Skin of body (tissue), 3 donors: ENCODE measurements at places on chromosomes 3 and 15. TPM values are rescaled to one million over a fixed set of nuclear protein-coding genes. Genes with fewer than 3 reads are reported as not detected.

Gene SYNPR
- 0.20 TPM for total RNA-seq

Gene PLCB2
- 5.2 TPM for total RNA-seq

Gene POPDC2
- 5.5 TPM for total RNA-seq

Gene APPL1
- 63.0 TPM for total RNA-seq

Gene ROBO2
- total RNA-seq, result 42.3 TPM
